ENCODE measurements at places on chromosomes 12 and 14. TPM values are rescaled to one million over a fixed set of nuclear protein-coding genes. Genes with fewer than 3 reads are reported as not detected.

RASSF9 gene
- total RNA-seq: 5.7 TPM

CTDSP2 gene
- total RNA-seq: 135 TPM

- no peak for DNase-seq
Observed at GRCh38 chr14:98375566-98375965, 896.4 kb downstream of the BCL11B start.

DNA sequence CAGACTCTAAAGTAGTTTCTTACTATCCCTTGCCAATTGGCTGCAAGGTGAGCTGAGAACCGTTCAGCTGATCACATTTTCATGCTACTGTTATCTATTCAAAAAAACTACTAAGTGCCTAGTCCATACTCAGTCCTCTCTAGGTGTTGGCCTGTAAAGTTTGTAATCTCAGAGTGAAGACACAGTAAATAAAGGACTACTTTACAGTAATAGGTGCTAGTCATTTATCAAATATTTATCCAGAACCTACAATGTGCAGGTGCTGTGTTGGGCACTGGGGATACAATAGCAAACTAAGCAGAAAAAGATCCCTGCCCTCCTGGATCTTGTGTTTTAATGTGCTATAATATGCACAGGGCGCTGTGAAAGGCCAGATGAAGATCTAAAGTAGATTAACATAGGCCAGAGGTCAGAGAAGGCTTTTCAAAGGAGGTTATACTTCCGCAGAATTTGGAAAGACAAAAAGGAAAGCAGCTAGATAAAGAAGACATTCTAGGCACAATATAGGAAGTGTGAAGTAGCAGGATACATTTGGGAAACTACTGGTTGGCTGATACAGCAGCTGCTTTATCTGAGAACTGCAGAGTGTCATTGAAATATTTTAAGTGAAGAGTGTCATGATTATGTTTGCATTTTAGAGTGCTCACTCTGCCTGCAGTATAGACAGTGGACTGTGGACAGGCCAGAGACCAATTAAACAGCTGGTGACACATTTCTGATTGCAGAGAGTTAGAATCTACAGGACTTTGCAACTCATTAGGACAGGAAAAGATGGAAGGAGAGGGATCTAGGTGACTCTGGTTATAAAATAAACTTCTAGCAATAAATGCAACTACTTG, 8.0 kb upstream of the ACTR10 start:
- DNase-seq: no peak

DNA sequence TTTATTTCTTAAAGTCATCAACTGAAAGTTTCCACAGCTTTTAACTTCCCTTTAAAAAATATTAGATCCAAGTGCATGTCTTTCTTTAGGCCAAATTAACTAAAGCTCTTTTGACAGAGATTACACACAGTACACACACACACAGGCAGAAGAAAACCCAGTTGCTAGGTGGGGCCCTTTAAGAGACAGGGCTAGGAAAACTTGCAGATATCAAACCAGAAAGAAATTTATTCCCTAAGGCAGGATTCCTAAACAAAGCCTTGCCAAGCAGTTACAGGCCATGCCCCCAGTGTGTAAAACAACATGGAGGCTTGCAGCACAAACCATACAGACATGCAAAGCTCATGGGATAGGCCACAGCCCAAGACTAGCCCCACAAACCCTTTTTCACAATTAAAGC, 123.4 kb downstream of the FSCB start:
- no peak for DNase-seq

DNA sequence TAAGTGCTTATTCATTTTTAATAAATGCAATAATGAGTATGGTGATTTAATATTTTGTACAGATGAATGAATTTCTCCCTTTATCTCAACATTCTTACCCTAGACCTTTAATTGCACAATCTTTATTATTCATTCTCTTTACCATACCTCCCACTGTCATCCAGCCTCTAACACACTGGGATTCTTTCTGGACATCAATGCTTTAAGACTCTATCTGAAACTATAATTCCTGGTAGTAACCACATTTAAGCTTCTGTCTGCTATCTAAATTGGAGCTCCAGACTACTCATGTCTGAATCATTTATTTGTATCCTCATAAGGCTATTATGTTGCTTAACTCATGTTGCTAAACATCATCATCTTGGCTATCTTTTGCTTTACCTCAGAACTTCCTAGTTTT, 270.2 kb downstream of the ALG10B start:
- DNase-seq: no peak

DNA sequence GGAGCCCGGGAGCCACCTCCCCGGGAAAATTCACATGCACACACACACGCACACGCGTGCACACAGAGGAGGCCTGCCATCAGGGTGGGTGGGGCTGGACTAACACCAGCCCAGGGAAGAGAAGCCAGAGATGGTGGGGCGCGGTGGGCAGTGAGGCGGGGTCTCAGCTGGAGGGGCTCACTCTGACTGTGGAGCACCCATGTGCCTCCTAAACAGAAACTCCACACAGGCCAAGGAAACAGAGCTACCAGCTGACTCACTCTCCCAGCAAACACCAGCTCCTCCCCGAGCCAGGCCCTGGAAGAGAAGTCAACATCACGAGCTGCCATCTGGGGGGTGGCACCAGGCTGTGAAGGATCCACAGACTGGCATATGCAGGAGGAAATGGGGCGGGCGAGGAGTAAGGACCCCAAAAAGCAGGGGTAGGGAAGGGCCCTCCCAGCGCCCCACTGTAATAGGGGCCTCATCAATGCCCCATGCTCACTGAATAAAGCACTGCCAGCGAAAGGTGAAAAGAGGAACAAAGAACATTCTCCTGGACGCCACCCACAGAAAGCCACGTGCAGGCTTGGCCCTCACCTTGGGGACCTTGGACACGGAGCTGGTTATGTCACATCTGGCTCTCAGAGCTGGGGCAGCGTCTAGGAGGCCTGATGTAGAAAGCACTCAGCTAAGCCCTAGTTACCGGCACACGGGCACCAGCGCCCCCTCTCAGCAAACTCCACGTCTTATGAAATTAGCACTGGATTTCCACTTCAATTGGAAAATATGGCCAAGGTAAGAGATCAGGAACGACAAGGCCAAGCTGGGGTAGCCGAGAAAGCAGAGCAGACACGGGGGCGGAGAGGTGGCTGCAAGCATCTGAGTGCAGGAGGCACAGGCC, 8.4 kb upstream of the INF2 start:
- no peak for DNase-seq

DNA sequence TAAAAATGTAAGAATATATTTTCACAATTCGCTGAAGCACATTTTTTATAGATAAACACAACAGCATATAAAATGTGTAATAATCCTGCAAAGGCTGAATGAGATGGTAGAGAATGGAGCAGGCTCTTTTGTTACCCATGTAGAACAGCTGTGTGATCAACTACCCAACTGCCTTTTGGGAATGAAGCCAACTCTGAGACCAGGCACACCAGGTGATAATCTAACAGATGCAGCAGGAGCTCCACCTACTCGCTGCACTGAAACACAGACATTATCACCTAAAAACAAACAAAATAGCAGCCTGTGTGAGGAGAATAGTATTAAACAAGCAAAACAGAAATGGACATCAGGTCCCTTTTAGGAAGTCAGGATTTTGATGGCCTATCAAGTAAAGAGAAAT, 183.3 kb downstream of the CCDC59 start:
- DNase-seq: no peak

BEGAIN gene
- 1.2 TPM for total RNA-seq

RNASE3 gene
- total RNA-seq: 0.48 TPM

APOLD1 gene
- total RNA-seq: 22.4 TPM

GRCh38 chr12:90280564-90281058, 572.0 kb upstream of the ATP2B1 start:
- DNase-seq: no peak

LRRC10 gene
- total RNA-seq: not detected

TXNDC16 gene
- total RNA-seq: 5.0 TPM

- DNase-seq: no peak
Observed at GRCh38 chr14:34649344-34649743, 19.4 kb upstream of the SNX6 start.

LPAR5 gene
- 2.3 TPM for total RNA-seq

CCDC38 gene
- total RNA-seq: not detected

GRCh38 chr14:22491683-22492621, 97.1 kb downstream of the DAD1 start:
- no peak for DNase-seq

AKAP6 gene
- 33.5 TPM for total RNA-seq

- DNase-seq: no peak
Observed at GRCh38 chr14:79732911-79733655, 478.2 kb downstream of the DIO2 start.

TMPRSS12 gene
- total RNA-seq: not detected

DNA sequence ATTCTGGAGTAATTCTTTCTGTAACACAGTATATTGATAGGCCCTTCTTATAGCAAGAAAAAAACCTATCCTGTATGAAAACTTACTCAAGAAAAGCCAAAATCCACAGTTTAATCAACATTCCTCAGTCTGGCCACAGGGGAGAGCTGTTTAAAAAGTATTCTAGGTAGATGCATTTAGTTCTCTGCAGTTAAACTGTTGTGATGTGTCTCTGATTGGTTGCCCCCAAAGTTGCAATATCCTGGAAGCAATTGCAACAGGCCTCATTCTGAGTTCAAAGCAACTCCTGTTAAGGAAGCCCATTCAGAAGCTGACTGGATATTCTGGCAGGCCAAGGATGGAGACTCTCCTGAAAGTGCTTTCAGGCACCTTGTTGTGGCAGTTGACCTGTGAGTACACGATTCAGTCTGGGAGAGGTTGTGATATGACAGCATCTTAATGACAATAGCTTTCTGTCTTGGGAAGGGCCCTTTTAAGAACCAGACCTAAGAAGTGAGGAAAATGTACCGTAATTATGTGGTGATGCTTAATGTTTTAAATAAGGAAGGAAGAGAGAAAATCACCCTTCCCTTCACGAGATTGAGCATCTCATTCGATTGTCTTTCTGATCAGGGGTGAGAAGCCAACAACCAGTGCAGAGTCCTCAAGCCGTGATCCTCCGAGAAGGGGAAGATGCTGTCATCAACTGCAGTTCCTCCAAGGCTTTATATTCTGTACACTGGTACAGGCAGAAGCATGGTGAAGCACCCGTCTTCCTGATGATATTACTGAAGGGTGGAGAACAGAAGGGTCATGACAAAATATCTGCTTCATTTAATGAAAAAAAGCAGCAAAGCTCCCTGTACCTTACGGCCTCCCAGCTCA, 420.7 kb downstream of the DAD1 start:
- no peak for DNase-seq

- no peak for DNase-seq
Observed at GRCh38 chr12:5467931-5468330, 36.0 kb downstream of the NTF3 start.

DNA sequence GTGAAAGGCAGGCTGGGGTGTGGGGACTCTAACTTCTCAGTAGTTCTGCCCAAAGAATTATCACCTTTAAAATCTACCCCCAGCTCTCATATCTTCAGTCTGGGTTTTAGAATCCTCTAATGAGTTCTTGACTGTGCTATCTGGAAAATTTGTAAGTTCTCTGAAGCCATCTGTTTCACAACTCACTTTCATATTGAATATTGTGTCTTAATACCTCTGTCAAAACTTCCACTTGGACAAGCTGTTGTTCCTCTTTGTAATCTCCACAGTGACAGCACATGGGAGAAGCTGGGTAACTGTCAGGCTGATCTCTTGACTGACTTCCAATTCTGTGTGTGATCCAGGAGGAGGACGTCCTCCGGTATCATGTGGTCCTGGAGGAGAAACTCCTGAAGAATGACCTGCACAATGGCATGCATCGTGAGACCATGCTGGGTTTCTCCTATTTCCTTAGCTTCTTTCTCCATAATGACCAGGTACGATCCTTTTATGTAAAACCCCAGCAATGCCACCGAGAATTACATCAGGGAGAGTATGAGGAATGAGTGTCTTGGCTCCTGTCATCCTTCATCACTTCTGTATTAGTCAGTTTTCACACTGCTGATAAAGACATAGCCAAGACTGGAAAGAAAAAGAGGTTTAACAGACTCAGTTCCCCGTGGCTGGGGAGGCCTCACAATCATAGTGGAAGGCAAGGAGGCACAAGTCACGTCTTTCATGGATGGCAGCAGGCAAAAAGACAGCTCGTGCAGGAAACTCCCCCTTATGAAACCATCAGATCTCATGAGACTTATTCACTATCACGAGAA, 111.9 kb downstream of the STAB2 start:
- no peak for DNase-seq

DNA sequence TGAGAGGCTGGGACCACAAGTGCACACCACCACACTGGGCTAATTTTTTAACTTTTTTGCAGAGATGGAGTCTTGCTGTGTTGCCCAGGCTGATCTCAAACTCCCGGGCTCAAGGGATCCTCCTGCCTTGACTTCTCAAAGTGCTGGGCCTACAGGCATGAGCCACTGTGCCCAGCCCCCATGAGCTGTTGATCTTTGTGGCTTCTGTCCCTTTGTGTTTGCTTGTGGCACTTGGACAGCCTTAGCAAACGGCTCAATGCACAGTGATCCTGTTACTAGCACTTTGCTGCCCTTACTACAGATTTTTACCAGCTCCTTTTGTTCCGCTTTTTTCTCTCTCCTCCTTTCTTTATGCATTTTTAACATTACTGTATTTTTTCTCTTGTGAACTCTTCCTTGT, 25.3 kb upstream of the EVL start:
- DNase-seq: no peak

DNA sequence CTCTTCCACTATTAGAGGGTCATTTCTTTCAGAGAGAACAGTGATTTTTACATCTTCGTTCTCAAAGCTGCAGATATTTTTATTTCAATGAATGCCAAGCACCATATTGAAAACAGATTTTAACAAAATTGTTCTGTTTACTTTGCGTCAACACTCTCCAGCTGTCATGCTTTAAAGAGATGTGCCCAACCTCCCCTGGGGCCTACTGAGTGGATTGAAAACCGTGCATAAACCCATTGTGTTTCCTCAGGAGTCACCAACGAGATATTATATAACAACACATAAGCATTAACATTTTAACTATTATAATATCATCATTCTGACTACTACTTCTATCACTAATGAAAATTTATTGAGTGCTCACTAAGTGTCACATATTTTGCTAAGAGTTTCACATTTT, 81.6 kb downstream of the MYF5 start:
- DNase-seq: no peak

KLRF1 gene
- total RNA-seq: 0.33 TPM

DNA sequence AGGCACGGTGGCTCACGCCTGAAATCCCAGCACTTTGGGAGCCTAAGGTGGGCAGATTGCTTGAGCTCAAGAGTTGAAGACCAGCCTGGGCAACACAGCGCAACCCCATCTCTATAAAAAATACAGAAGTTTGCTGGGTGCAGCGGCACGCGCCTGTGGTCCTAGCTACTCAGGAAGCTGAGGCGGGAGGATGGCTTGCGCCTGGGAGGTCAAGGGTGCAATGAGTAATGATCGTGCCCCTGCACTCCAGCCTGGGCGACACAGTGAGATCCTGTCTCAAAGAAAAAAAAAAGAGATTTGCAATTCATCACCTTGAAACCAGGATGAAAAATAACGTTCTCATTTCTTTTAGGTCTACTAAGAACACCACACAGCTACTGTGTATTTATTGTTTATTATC, 4.0 kb downstream of the STX2 start:
- DNase-seq: peak; percentile 40

GRCh38 chr12:74551291-74551690, 13.7 kb downstream of the ATXN7L3B start:
- no peak for DNase-seq

Measured in posterior vena cava (tissue), 2 donors.